ENCODE measurements at places on chromosomes 11 and 22. TPM values are rescaled to one million over a fixed set of nuclear protein-coding genes. Genes with fewer than 3 reads are reported as not detected.

DNA sequence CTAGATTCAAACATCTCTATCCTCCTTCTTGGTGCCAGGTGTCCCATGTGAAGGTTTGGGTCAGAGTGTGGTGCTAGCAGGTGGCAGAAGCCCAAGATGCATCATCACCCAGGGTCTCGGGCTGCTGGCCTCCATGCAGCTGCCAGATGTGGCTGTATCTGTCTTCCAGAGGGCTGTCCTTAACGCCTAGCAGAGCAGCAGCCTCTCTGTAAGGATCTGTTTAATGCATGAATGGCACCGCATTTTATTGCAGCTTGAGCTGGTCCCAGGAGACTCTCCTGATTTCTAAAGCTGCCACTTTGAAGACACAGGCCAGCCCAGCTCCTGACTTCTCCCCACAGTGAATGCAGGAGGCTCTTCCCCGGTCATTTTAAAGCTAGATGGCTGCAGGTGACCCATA lies 26.3 kb downstream of the SLC1A2 start:
- DNase-seq = no peak

The CCDC81 gene
- total RNA-seq = 21.4 TPM

- no peak for DNase-seq
Measured at GRCh38 chr11:107770551-107770951, 58.7 kb upstream of the SLN start.

The TP53I11 gene
- total RNA-seq = 60.0 TPM

GRCh38 chr22:38432264-38432663 lies 22.7 kb downstream of the KCNJ4 start:
- no peak for DNase-seq

Data from thoracic aorta (tissue), 2 donors.